ENCODE measurements at places on chromosomes 12 and 14.

GRCh38 chr14:44963775-44964380 lies 1.9 kb downstream of the TOGARAM1 start:
- no peak for DNase-seq

DNA sequence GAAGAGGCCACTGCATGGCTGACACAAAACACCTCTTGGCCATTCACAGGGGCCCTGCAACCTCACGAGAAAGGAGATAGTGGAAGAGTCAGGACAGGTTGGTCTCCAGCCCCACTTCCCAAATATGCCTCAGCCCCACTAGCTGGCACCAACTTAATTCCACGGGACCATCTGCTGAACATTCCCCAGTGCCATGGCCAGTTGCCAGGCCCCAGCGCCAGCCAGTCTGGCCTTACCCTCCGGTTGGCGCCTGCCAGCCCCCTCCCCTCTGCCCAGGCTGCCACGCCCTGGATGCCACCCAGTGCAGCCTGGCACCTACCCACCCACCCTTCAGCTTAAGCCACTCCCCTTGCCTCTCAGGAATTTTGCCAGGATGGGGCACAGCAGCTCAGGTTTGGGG lies 21.2 kb upstream of the HSPB8 start:
- no peak for DNase-seq

GRCh38 chr12:61667676-61668075 lies 592.5 kb upstream of the USP15 start:
- DNase-seq = no peak

- DNase-seq = no peak
These were observed 15.7 kb upstream of the FIGNL2 start for GRCh38 chr12:51863933-51864832.

GRCh38 chr14:71931492-71932228 lies 569 bp upstream of the RGS6 start:
- no peak for DNase-seq

GRCh38 chr14:102140027-102140749 lies 491 bp downstream of the WDR20 start:
- no peak for DNase-seq

- DNase-seq = no peak
These were observed 50.8 kb upstream of the POC1B start for GRCh38 chr12:89576572-89577220.

- no peak for DNase-seq
These were observed 40.9 kb downstream of the VWF start for GRCh38 chr12:6083601-6084000.

DNA sequence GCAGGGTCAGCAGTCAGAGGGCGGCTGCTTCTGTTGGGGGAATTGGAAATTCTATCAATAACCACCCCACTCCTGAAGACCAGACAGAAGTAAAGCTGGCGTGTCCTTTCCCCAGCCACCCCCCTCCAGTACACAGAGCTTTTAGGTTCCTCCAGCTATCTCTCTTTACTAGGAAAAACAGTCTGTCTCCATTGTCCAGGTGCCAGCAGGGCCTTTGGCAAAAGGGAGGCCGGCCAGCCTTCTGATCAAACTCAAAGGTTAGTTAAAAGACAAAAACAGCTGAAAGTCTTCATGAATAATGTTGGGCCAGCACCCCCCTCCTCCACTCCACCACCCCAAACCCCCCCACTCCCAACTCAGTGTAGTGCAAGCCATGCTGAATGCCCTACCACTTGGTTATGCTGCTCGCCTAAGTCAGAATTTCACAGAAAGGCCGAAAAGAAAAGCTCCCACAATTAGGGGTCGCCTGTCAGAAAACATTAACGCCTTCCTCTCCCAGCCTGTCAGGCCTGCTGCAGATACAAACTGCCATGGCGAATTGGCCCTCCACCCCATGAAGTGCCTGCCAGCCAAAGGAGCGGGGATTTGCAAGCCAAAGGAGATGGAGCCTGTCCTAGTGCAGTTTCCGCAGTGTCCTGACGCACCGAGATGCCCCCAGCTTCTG lies 8.9 kb downstream of the ASCL1 start:
- DNase-seq = no peak

- no peak for DNase-seq
These were observed 16.7 kb downstream of the CHST11 start for GRCh38 chr12:104473374-104473983.
